ENCODE measurements at places on chromosomes 7 and 10.

DNA sequence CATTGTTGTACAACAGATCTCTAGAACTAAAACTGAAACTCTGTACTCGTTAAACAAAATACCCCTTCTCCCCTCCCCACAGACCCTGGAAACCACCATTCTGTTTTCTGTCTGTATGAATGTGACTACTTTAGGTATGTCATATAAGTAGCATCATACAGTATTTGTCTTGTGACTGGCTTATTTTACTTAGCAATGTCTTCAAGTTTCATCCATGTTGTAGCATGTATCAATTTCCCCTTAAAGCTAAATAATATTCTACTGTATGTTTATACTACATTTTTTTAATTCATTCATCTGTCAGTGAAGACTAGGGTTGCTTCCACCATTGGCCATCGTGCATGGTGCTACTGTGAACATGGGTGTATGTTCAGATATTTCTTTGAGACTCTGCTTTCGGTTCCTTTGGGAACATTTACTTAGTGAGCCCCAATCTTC, 71.2 kb upstream of the RPA3 start:
- DNase-seq: no peak

DNA sequence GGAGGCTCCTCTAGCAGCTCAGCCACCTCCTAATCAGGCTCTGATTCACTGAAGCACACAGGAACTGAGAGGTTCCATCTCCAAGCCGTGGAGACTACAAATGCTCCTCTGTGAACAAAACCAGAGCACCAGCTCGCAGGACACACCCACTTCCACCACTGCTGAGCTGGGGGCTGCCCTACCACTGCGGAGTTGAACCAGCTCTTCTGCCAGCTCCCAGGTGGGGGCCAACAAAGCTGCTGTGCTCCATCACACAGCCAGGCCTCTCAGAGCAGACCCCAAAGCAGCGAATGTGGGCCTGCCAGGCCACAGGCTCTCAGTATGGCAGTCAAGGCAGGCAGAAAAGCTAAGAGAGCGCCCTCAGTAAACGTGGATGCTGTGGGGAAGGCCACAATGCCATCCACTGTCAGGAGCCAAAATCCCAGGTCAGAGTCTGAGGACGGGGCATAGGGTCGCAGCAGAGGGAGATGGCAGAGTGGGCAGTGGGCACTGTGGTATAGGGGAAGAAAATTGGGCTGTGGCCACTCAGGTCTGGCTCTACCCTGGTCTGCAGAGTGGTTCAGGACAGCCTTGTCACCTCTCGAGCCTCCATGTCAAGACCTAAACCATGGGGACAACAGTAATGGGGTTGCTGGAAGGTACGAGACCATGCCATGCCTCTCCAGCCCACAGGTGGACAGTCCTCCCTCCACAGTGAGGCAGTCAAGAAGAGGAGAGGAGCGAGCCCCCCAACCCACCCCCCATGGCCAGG, 82.1 kb downstream of the GRID1 start:
- DNase-seq: no peak

GRCh38 chr7:44987996-44988395, 9.2 kb upstream of the MYO1G start:
- DNase-seq: peak; percentile 15

GRCh38 chr7:2629746-2630681, 1.8 kb upstream of the TTYH3 start:
- no peak for DNase-seq

DNA sequence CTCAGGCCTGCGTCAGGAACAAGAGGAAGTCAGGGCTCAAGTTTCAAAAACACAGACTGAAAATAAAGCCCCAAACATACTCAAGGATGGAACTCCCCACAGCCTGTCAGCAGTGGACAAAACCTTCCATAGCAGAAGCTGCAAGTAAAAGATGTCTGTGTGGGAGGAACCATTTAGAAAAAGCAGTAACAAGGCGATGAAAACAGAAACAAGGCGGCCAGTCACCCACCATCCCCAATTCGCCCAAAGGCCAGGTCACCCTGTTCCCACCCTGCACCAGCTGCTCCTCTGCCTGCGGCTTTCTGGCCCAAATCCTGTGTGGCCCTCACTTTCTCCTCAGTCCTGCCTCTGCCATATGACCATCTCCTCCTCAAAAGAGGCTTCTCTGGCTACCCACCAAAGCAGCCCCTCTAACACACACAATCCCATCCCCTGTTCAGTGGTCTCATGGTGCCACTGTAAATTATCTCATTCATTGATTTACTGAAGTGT, 27.8 kb downstream of the KCNMA1 start:
- DNase-seq: peak; percentile 19

DNA sequence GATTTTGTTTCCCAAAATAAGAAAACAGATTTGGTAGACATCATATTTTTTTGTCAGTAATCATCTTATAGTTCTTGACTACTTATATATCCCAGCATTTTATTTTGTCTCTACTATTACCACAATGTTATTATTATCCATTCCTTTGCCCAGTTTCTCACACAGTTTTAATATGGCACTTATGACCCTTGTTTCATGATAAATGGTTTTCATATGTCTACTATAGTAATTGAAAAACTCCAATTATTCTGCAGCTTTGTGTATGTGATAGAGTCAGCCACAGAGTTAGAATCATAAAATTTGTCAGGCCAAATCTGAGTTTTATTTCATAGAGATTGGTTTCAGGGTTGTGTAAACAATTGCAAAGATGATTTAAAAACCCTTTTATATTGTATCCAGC, 203.9 kb downstream of the MALRD1 start:
- DNase-seq: no peak

DNA sequence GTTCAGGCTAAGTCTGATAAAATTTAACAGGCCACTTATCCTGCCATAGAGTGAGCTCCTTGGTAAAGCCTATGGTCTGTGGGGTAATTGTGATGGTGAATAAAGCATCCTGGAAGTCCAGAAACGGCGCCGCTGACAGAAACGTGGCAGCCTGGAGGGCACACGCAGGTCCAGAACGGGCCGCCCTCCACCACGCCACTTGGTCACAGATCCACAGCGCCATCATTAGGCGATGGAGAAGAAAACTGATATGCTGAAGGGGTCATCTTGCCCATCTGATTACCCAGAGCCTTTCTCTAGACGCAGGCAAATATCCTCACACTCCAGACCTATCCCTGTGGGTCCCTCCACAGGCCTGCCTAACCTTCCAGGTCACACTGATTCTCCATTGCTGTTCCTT, 37.8 kb downstream of the PODXL start:
- DNase-seq: no peak

- no peak for DNase-seq
These were observed 39.2 kb upstream of the MKRN1 start for GRCh38 chr7:140518370-140519006.

- DNase-seq: no peak
These were observed 174.7 kb upstream of the TMEM196 start for GRCh38 chr7:19948160-19948559.

- DNase-seq: peak; percentile 30
These were observed 32.0 kb downstream of the ICA1 start for GRCh38 chr7:8229927-8230326.

GRCh38 chr10:89278034-89278535, 23.8 kb upstream of the IFIT2 start:
- no peak for DNase-seq

DNA sequence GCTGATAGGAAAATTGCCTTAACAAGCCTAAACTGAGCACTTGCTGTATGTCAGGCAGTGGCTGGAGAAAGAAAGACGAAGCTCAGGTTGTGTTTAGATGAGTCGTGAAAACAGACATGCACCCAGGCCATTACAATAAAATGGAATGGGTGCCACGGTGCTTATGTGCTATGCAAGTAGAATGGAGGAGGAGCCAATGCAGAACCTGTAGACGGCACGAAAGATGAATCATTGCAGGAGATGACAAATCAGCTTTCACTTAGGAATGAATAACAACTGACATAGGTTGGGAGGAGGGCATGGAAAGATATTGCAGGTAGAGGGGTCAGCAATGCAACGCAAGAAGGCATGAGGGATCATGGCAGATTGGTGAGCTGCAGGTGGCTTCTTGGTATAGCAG, 61.2 kb upstream of the ARHGAP21 start:
- DNase-seq: no peak

DNA sequence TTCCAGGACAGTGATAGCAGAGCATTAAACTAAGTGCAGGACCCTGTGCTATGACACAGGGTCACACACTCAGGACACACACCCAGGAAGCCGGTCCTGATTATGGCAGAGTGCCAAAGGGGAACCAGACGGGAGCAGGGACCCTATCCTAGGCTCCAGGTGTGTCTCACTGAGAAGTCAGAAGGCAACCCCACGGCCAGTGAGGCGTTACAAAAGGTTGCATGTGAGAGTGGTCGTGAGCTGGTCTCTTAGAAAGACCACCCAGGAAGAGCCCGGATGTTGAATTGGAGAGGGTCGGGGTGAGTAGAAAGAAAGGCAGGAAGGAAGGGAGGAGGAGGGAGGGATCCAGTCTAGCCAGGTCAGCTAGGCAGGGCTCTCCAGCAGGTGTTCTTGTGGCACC, 31.0 kb downstream of the FRMPD2 start:
- DNase-seq: no peak

DNA sequence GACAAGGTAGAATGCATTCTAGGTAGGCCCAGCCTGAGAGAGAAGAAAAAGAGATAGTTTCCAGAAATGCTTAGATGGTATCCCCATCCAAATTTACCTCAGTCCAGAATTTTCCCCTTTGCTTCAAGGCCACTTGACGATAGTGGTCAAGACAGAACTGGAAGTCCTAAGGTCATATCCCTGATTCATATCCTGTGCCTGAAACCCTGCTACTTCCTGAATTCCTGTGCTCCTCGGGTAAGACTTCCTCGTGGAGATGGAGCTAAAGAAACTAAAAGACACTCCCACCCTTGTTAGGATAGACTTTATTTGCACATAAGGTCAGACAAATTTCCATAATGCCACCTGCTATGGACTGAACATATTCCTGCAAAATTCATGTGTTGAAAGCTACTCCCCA, 175.9 kb downstream of the EVX1 start:
- no peak for DNase-seq

GRCh38 chr7:129780257-129780973, 168.9 kb downstream of the NRF1 start:
- DNase-seq: peak; percentile 26

GRCh38 chr10:103661198-103661950, 167.9 kb downstream of the NEURL1 start:
- DNase-seq: peak; percentile 90

- no peak for DNase-seq
These were observed 9.7 kb upstream of the CCL24 start for GRCh38 chr7:75823198-75823910.

- DNase-seq: no peak
These were observed 14.4 kb downstream of the CCDC6 start for GRCh38 chr10:59891936-59892335.

DNA sequence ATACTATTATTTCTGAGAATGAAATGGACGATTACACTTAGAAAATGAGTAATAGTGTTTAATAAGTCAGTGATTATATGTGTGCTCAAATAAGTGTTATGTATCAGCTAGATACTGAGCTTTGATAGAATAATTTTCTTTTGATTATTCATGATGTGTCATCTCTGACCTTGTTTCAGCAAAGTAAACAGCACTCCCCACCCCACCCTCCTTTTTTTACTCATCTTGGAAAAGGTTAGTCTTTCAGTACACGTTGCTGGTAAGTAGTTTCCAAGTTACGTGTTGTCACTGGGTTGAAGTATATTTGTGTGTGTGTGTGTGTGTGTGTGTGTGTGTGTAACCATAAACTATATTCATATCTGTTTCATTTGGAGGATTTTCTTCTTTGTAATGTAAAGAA, 84.1 kb downstream of the GNAI1 start:
- no peak for DNase-seq

DNA sequence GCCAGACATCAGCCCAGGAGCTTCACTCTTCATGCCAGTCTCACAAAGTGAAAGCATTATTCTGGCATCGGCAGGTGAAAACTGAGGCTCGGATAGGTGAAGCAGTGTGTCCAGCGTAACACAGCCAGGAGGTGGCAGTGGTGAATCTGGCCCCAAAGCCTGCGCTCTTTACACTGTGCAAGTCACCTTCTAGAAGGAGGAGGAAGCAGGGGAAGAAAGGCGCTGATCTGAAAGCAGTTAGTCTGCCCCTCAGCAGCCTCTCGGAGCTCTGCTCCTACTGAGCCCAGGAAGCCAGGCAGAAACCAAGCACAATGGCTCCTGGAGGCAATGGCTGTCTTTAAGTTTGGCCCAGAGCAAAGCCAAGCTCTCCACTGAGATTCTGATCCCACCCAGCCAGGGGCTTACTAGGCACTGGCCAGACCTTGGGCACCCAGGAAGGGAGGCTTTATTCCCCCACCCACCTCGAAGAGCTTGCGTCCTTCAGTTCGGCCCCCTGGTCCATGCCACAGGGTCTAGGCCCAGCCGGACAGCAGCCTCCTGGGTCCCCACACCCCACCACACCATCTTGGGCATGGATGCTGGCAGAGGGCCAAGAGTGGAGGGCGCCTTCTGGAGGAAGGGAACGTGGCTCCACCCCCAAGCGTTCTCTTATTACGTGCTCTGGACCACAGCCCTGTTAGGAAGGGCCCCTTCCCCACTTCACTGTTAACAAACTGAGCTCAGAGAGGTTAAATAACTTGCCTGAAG, 104.5 kb downstream of the GRID1 start:
- DNase-seq: peak; percentile 68

DNA sequence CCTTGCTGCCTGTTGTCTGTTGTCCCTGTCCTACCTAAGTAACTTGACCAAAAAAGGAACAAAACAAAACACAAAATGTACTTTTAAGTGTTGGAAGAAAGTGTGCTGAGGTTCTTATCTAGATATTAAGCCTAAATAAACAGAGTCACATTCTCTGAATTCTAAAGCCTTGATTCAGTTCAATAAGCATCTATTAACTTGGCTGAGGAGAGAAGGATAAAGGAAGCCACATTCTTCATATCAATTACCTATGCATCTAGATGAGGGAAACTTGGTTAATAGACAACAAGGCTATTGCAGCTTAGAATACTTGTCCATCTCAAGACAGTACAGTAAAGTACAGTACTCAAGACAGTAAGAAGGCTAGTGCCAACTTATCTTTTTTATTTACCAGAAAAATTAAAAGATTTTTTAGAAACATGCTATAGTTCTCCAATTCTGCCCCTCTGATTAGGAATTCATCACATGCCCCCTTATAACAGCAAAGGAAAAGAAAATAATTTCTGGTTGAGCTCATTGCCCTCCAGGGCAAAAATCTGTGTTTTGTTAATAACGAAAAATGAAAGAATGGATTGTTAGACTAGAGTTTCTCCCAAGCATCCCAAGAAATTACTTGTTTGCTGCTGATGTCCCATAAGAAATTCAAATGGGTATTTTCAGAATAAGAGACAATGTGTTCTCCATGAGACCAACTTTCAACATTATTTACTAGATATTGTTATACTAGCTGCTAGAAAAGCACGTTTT, 546.5 kb upstream of the SEMA3D start:
- DNase-seq: no peak

GRCh38 chr10:131453721-131454634, 142.5 kb upstream of the TCERG1L start:
- peak; percentile 71 for DNase-seq

DNA sequence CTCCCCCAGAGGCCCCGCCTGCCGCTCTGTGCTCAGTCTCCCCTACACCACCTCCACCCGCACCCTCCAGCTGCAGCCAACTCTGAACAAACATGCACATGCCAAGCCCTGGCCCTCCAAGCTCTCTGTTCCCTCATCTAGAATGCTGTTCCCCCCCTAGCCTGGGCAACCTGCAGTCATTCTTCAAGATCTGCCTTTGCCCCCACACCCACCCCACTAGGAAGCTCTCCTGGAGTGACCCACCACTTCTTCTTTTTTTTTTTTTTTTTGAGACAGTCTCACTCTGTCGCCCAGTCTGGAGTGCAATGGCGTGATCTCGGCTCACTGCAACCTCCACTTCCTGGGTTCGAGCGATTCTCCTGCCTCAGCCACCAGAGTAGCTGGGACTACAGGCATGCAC, 13.7 kb downstream of the MYL10 start:
- no peak for DNase-seq

GRCh38 chr7:95950698-95951097, 178.3 kb downstream of the DYNC1I1 start:
- DNase-seq: no peak
